Stimulated activated CD4-positive, alpha-beta T cell treated with anti-CD3 and anti-CD28 coated beads, Interleukin-2, amount 100 ng/mL, for 48 hours (primary cell): ENCODE measurements at places on chromosomes 7 and 10.

DNA sequence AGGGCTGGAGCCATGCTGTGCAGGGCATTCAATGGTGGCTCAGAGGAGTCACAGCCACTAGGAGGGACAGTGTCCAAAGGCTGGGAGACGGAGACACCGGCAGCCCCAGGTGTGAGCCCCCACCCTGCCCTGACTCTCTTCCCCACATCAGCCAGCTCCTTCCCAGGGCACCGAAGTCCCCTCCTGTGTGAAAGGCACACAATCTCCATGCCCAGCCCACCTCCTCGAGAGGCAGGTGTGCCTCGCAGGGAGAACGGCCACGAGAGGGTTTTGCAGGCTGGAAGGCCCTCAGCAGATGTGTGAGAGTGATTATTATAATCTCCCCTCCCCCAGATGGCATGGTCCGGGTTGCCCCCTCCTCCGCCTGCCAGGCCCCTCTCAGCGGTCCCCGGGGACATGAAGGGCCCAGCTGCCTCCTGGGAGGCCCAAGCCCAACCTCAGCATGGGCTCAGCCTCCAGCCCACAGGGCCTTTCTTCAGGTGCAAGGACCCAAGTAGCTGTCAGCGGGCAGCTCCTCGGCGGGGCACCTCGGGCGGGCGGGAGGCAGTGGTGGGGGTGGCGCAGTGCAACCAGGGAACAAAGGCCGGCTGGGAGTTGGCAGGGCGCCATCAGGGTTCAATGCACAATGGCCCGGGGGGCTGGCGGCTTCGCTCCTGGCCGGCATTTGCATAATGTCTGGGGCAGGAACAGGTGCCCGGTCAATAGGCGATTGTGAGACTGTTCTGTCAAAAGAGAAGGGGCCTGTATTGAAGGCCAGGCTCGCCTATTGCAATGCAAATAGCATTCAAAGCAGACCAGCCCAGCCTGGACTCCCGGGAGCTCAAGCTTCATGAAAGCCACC, 155.3 kb upstream of the ZMIZ1 start:
- no peak for DNase-seq

GRCh38 chr10:24723788-24724380, at the start of gene ARHGAP21:
Gene ARHGAP21 (minus strand): TSS chr10:24723887. CDS start chr10:24721899, 1,988 bp downstream.
- DNase-seq: peak; percentile 23

- DNase-seq: no peak
Observed at GRCh38 chr10:46035923-46036849, 5.8 kb upstream of the NCOA4 start.

DNA sequence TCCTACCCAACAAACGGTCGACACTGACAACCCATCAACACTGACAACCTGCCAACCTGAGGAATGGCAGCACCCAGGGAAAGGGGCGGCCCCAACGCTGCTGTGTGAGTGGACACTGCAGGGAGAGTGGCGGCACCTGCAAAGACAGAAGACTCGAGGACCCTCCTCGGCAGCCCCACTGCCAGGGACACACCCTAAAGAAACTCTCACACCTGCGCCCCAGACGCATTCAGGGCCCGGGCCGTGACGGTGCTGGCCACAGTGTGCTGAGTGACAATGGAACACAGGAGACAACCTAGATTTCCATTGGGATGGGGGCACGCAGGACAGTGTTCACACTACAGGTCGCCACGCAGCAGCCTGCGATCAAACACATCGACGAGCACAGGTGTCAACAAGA, 3.6 kb downstream of the CAMK2B start:
- no peak for DNase-seq

DNA sequence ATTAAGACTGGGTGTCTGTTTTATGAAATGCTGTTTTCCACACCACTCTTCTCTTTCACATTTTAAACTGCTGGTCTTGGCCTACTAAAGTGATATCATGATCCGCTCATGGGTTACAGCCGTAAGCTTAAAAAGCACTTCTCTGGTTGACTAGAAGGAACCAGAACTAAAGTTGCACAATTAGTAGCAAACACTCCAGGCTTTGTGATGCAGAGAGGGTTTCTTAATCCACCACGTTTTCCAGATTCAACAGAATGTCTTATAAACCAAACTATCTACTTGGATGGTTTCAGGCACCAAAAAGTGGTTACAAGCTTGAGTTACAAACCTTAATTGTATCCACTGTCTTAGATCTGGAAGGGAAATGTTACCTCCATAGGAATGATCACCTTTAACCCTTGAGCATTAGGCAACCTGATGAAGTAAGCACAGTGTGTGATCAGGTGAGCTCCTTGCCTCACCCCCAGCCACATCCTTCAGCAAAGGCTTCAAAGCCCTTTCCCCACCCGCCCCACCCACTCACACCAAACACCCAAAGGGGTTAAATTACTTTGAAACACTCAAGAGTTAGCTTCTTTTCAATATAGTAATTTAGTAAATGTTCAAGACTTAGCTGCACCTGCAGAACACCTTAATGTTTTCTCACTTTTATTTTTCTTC, 3.5 kb downstream of the ELMO1 start:
- no peak for DNase-seq

DNA sequence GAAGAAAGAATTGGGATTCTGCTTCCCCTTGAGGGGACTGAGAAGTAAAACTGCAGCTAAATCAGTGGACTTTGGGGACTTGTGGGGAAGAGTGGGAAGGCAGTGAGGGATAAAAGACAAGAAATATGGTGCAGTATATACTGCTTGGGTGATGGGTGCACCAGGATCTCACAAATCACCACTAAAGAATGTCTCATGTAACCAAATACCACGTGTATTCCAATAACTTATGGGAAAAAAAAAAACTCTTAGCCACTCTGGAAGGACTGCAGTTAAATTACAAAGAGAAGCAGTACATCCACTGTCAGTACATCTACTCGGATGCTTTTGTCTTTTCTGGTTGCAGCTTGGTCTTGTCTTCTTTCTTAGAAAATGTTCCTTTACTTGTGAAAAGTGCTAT, 27.4 kb upstream of the GOT1 start:
- no peak for DNase-seq

DNA sequence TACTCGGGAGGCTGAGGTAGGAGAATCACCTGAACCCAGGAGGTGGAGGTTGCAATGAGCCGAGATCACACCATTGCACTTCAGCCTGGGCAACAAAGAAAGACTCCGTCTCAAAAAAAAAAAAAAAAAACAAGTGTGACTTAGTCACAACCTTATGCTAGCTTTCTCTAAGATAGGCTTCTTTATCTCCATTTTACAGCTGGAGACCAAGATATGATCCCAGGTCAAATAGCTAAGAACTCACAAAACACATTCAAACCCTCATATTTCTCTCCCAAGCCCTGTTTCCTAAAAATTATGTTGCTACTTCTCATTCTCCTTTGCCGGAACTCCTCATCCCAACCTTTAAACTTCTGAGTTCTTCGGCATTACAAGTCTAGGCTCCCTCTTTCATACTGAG, 13.0 kb upstream of the DHTKD1 start:
- no peak for DNase-seq

- no peak for DNase-seq
Observed at GRCh38 chr10:42827201-42827600, 44.6 kb downstream of the BMS1 start.

GRCh38 chr7:147022056-147022455, 905.5 kb downstream of the CNTNAP2 start:
- no peak for DNase-seq

GRCh38 chr10:103621783-103622125, 128.2 kb downstream of the NEURL1 start:
- no peak for DNase-seq

DNA sequence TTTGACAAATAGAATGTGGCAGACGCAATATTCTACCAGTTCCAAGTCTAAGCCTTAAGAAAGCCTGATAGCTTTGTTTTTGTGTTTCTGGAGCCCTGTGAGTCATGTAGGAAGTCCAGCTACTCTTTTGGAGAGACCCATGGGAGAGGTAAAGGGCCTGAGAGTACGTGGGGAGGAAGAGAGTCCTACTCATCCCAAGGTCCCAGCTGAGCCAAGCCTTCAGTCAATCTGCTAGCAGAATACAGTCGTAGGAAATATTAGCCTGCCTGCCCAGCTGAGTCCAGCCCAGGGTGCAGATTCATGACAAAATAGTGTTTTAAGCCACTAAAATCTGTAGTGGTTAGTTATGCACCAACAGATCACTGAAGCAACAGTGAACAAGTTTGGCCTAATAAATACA, 9.0 kb upstream of the GNA12 start:
- no peak for DNase-seq

GRCh38 chr10:348456-348855, 213.2 kb downstream of the ZMYND11 start:
- DNase-seq: no peak

DNA sequence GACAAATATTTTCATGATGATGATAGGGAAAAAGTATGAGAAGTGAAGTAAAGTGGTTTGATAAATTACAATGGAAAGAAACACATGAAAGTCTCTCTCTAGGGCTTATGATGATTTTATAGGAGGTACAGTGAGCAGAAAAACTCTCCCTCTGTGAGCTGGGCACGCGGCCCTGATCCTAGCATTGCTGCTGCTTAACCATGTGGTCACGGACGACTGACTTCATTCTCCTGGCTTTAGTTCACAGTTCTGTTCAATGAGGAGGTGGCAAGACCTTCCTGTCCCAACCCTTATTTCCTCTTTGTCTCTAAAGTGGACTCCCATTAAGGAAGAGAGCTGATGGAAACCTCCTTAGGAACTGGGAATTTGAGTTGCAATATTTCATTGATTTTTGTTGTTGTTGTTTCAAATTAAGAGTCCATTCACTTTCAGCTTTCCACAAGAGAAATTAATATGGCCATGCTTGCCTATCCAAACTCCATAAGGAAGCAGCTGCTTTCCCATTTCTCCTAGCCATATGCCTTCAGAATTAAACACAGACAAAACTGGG, 8.2 kb upstream of the PON3 start:
- DNase-seq: no peak

GRCh38 chr7:92057375-92057774, 76.9 kb downstream of the CYP51A1 start:
- DNase-seq: no peak

GRCh38 chr7:90119178-90119971, 34.9 kb upstream of the STEAP1 start:
- peak; percentile 5 for DNase-seq

- no peak for DNase-seq
Observed at GRCh38 chr10:65041307-65041706, 1520.1 kb downstream of the REEP3 start.

DNA sequence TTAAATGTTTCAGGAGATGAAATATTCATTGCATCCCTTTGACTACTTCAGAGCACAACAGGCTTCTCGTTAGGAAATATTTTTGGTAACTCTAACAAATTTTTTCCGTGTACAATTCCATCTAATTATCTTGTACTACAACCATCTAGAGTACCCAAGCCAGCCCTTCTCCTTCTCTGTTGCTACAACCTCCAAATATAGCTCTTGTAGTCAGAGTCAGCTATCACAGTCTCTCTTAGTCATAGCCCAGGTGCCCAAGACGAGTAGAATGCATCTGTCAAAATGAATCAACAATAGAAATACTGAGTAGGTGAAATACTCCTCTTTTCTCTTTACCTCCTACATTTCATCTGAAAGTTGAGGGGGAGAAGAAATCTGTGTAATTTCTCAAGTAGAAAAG, 74.0 kb downstream of the INHBA start:
- DNase-seq: no peak

- no peak for DNase-seq
Observed at GRCh38 chr7:17436126-17436525, 137.7 kb downstream of the AHR start.

GRCh38 chr7:116194115-116194514, 16.2 kb upstream of the TES start:
- DNase-seq: no peak

DNA sequence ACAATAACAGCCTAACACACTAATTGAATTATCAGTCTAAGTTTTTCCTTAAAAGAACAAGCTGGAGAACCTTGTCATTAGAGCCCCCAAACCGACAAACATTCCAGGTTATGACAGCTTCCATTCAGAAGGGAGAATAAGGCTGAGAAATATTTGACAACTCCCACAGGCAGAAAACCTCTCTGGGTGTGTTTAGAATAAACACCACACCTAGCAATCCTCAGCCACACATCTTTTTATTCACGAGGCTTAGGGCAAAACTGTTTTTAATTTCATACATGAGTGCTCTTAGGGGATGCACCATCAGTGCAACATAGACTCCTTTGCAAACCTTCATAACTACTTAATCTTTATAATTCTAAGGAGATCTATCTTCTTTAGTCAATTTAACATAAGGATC, 24.2 kb downstream of the STN1 start:
- DNase-seq: no peak

DNA sequence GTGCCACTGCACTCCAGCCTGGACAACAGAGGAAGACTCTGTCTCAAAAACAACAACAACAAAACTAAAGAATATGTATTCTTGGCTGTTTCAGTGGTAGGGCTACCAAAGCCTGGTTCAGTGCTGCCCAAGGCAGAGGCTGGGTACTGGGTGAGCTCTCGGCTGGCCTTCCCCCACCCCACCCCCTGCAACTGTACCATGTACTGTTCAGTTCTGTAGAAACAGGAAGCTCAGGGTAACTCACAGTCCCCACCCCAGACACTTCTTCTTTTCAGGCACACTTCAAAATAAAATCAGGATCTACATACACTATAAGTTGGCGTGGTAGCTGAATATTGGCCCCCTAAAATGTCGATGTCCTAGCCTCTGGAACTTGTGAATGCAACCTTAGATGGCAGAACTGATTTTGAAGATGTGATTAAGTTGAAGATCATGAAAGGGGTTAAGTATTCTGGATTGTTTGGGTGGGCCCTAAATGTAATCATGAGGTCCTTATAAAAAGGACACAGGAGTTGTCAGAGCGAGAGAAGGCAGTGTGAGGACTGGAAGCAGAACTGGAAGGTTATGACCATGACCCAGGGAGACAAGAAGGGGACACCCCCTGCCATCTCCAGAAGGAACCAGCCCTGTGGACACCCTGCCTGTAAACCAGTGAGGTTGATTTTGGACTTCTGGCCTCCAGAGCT, 31.2 kb downstream of the TBXAS1 start:
- no peak for DNase-seq

- DNase-seq: no peak
Observed at GRCh38 chr7:135193615-135194081, 17.7 kb downstream of the WDR91 start.
